ENCODE measurements at places on chromosomes 5 and 9.

DNA sequence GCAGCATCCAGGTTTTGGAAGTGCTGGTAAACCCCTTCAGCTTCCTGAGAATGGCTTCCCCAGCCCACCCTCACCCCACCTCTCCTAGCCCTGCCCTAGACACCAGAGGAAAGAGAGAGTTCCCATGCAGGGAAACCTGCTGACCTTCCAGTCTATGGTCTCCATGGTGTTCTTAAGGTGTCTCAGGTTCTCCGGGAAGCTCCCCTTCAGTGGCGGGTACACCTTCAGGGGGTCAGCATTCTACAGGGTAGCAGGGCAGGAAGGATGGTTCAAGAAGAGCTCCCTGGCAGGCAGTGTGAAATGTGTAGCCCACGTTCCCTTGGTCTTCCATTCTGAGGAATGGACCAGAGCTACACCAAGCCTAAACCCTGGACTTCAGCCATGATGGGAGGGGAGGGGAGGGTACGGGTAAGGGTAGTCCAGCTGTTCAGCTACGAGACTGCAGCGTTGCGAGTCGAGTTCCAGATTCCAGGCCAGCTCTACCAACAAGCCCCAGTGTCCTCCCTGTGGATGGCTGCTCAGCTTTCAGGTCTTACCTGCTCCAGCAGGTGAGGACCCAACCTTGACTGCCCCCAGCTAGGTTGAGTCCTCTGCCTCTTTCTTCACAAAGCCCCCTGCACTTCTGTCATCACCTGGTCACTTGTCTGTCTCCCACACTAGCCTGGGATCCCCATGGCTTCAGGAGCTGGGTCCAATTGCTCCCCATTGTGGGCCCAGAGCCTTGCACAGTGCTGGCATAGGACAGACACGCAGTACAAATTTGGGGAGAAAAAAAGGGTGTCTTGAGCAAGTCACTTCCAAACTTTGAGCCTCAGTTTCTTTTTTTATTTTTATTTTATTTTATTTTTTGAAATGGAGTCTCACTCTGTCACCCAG, 7.5 kb downstream of the CD74 start:
- no peak for DNase-seq

- DNase-seq: no peak
These were observed 44.2 kb upstream of the STARD4 start for GRCh38 chr5:111556501-111556900.

DNA sequence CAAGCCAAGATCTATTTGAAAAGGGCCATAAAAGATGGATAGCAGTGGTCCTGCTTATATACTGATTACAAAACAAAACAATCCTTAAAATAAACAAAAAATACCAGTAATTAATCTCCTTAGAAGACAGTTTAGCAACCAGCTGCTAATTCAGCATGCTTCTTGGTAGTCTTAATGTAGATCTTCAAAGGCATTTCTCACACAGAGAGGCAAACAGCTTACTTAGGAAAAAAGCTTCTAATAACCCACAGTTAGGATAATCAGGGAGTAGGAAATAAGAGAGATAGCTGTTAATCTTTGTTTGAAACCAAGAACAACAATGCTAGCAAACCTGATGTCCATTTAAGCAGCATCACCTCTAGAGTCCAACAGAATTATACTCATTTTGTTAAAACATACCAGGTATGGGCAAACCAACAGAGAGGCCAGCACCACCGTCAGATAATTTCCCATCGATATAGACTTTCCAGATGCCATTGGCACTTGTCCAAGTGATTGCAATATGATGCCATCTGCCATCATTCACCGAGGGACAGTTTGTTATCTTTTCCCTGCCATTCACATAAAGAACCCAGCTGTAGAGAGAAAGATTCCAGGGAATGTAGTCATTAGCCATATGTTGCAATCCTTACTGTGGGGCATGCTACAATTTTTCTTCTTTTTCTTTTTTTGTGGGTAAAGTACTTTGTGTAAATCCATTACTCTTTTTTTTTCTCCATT, 105.6 kb upstream of the TXNDC8 start:
- no peak for DNase-seq

DNA sequence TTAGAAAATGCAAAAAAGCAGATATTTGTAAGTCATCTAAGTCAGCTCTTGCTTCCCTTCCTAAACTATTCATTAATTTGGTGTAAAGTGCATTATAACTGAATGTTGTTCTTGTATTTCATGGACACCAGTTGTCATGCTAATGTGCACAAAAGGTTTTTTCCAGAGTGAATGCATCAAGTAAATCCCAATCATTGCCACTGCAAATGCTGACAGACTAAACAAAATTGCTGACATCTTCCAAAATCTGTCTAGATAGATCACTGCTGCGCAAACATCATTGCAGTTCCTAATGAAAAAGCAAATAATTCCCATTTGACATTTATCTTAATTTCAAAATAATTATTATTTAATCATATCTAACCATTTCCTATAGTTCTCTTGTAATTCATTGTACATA, 161.7 kb downstream of the PDE4D start:
- no peak for DNase-seq

GRCh38 chr9:136662656-136663581, at the start of gene EGFL7:
EGFL7 (plus strand) TSS chr9:136662916; CDS start chr9:136668283, 5,367 bp downstream.
- no peak for DNase-seq

Data from pons (tissue), 1 donor.